Hematopoietic multipotent progenitor cell (in vitro differentiated cells): ENCODE measurements at places on chromosomes 3 and 15. TPM values are rescaled to one million over a fixed set of nuclear protein-coding genes. Genes with fewer than 3 reads are reported as not detected.

NR1I2 gene
- 2.4 TPM for total RNA-seq

SAMMSON gene
- total RNA-seq = under 0.01 TPM

ADAMTS9 gene
- 0.81 TPM for total RNA-seq

GRCh38 chr3:41881233-41881821 lies 80.6 kb downstream of the ULK4 start:
- no peak for DNase-seq

GRCh38 chr15:62497356-62497755 lies 332.3 kb upstream of the C2CD4B start:
- DNase-seq = no peak

DNA sequence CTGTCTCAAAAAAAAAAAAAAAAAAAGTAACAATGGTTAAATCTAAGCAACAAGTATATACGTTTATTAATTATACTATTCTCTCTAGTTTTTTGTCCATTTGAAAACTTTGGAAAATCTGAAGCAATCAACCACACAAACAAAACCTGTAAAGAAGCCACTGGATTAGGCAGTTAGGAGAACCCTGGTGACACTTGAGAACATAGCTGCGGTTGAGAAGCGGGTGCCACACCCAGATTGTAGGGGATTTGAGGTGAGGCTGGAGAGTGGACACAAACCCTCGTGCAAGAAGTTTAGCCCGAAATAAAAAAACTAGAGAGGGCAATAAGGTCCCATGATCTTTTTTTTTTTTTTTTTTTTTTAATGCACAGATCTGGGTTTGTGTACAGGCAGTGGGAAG lies 25.9 kb upstream of the ZBTB38 start:
- no peak for DNase-seq

DNA sequence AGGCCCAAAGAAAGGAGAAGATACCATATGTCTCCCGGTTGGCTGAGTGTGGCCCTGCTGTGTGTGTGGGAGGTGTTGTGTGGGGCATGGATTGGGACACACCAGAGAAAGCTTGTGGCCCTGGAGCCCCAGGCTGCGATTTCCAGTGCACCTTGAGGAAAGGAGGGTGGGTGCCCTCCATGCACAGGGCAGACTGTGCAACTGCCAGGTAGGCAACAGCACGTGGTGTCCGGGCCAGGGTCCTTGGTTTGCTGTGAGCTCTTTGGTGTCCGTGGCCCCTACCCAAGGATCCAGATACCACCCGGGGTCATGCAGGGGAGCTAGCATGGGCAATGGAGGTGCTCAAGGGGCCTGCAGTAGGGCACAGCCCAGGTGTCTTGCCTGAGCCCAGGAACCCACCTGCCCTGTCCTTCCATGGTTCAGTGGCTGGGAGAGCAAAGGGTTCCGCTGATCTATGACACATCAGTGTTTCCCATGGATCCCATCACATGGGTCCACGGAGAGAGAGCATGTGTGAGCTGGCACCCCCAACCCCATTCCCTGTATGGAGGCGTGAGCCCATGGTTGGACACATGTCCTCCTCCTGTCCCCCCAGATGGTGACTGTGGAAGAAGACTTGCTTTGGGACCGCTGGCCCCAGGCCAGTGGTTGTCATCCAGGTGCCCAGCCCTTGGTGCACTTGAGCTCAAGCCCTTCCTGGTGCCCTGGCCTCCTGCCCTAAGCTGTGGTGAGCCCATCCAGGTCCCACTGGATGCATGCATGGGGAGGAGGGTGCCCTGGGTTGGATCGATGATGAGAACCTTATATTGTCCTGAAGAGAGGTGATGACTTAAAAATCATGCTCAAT lies 223.4 kb downstream of the SNRPN start:
- DNase-seq = no peak

DNA sequence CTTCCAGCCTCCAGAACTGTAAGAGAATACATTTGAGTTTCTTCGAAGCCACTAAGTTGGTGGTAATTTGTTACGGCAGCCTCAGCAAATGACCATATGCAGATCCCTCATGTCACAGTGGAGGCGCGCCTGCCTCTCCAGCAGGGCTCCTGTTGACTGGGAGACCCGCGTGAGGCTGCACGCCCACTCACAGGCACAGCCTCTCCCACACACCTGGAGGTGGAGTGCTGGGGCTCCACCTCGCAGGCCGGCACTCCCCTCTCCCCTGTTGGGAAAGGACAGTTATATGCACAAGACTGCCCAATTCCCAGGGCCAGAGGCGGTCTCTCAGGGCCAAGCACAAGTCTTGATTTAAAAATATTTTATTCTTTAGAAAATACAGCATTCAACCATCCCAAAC lies 2.8 kb upstream of the TLR9 start:
- no peak for DNase-seq

GRCh38 chr15:90400759-90401314 lies 12.8 kb downstream of the IQGAP1 start:
- DNase-seq = peak; percentile 92
